Hypothalamus (tissue), 51 donors: ENCODE measurements at places on chromosomes 11 and 22.

GRCh38 chr22:27378311-27378800, 423.2 kb downstream of the MN1 start:
- no peak for DNase-seq

DNA sequence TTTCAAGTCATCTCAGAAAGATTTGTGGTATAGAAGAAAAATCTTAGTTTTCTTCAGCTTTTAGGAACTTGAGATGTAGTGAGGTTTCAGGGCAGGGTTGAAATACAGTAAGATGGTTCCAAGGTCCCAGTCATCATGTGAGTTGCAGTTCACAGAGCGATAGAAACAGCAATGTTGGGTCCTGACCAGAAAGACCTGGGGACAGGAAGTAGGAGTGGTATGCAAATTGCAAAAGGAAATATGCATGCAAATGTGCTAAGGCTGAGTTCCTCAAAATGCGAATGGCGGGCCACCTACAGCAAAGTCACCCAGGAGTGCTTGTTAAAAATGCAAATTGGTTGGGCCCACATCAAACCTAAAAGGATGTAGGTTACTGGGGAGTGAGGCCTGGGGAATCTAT, 1032.7 kb upstream of the TENM4 start:
- no peak for DNase-seq

DNA sequence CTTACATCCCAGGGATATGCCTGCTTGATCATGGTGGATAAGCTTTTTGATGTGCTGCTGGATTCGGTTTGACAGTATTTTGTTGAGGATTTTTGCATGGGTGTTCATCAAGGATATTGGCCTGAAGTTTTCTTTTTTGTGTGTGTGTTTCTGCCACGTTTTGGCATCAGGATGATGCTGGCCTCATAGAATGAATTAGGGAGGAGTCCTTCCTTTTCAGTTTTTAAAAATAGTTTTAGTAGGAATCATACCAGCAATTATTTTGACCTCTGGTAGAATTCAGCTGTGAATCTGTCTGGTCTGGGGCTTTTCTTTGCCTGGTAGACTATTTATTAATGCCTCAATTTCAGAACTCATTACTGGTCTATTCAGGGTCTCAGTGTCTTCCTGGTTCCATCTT, 362.4 kb downstream of the JRKL start:
- DNase-seq, result no peak

- DNase-seq, result no peak
Measured at GRCh38 chr22:38504731-38505540, 1.2 kb downstream of the DDX17 start.

DNA sequence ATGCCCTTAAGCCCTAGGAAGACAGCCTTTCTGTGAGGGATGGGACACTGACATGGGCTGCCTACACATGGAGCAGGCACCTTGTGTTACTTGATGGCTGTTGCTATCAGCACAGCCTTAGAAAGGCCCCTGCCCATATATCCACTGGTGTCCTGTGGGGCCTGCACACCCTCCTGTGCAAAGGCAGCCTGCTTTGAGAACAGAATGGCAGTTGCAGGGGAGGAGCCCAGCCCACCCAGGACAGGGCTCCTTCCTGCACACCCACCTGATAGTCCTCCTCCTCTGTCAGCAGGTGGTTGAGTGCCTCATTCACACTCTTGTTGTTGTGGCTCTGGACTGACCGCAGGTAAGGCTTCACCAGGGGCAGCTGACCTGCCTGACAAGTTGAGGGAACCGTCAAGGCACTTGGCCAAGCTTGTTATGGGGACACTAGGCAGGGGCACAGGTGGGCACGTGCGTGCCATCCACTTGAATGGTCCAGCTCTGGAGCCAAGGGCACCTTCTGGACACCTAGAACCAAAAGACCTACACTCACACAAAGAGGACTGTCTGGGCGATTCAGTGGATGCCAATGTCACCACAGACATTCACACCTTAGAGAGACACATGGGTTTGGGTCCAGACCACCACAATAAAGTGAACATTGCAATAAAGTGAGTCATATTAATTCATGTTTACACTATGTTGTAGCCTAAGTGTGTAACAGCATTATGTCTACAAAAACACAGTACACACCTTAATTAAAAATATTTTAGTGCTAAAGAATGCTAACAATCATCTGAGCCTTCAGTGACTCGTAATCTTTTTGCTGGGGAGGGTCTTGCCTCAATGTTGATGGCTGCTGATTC, 9.4 kb upstream of the SLC25A1 start:
- DNase-seq, result no peak

GRCh38 chr11:116375221-116375620, 397.6 kb downstream of the BUD13 start:
- no peak for DNase-seq

DNA sequence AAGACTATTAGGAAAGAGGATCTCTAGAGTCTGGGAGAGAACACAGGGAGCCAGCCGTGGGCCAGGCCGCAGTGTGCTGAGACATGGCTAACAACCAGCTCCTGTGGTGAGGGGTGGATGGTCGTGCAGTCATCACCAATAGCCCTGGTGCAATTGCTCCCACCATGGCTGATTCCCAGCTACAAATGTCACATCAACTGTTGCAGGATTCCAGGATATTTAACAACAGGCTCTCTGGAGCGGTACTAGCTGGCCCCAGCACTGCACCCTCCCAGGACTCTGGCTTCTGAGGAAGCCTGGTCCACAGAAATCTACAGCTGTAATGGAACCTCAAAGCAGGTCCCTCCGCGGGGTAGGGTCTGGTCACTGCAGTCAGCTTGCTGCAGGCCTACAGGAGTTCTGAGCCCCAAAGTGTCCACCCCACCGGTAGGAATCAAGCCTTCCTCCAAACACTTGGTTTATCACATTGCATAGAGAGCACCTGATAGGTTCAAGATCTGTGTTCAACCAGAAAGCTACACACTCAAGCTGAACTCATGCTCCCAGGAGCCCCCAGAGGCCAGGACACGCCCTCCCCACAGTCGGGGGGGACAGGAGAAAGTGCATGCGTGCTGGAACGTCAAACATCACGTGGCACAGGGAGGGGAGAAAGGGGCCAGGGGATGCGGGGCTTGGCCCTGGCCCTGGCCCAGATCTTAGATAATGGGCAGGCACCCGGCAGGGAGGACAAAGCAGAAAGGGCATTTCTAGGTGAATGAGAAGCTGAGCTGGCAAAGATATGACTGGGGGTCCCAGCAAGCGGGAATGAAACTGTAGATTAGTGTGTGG, 609.0 kb downstream of the TBC1D22A start:
- no peak for DNase-seq

DNA sequence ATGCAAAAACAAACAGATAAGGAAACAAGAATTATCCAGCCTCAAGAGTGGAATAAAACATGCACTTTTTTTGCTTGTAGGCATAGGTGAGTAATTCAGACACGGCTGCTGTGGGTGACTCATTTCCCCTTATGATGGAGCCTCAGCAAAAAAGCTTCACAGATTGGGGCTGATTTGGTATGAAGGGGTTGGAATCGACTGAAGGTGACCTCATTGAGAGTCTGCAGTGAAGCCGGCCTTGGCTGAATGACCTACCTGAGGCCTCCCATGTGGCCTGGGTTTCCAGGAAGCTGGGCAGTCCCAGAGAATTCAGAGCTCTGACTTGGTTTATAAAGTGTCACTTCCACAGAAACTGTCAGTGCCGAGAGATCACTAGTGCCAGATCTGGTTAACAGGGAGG, 34.2 kb upstream of the VPREB1 start:
- no peak for DNase-seq

GRCh38 chr11:110356762-110357671, 60.6 kb upstream of the RDX start:
- no peak for DNase-seq

DNA sequence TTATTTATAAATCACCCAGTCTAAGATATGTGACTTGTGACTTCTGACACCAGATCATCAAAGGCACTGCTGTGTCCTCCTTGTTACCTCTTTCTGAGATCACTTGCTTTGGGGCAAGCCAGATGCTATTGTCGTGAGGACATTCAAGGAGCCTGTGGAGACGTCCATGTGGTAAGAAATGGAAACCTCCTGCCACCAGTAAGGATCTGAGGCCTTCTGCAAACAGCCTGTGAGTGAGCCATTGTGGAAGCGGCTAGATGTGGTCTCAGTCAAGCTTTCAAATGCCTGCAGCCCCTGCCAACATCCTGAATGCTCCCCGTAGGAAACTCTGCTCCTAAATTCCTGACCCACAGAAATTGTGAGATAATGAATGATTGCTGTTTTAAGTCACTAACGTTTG, 11.7 kb upstream of the RDX start:
- DNase-seq, result no peak

GRCh38 chr22:19125011-19125410, 2.8 kb upstream of the DGCR2 start:
- no peak for DNase-seq

- peak; percentile 54 for DNase-seq
Measured at GRCh38 chr11:65112546-65113360, 1.1 kb downstream of the TM7SF2 start.

DNA sequence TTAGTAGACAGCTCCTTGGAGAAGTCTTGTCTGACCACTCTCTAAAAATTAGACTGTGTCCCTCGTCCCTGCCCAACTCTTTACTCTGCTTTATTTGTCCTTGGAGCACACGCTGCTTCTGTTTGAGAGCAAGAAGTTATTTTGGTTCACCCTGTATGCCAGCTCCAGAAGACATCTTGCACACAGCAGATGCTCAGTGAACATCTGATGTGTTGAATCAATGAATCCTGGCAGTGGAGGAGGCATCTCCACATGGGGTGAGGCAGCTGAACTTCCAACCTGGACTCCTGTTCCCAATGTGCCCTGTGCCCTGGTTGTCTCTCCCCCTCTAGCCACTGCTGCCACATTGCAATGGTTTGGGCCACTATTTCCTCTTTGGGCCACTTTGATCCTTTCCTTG, 213.6 kb downstream of the CEP164 start:
- DNase-seq, result no peak

GRCh38 chr22:46617207-46617985, 2.8 kb upstream of the GRAMD4 start:
- no peak for DNase-seq

- no peak for DNase-seq
Measured at GRCh38 chr22:24423519-24424000, 3.8 kb upstream of the ADORA2A start.

- DNase-seq, result no peak
Measured at GRCh38 chr22:48822278-48823233, 1005.1 kb downstream of the BRD1 start.

DNA sequence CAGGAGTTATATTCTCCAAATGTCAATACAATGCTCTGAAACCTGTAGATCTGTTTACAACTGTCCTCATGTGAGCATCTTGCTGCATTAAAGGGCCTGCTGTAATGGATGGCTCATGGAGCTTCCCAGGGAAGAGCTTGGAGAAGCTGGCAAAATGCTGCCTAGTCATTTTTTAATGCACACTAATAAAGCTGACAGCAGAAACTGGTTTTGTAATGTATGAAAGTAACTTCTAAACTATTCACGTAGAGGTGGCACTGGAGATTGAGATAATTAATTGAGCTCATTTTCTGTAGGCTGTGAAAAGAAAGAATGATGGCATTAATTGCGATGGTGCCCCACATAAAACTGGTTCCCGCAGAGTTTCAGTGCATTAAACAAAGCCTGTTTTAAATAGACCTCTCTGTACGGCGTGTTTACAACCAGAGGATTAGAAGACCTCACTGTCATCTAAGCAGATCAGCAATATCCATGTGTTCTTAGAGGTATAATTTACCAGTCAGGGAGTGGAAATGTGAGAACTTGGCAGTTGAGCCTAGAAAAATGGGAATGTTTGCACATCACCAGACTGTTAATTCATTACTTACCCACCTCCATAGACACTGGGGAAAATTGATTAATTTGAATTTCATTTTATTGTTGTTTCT, 16.0 kb downstream of the POLA2 start:
- DNase-seq, result no peak

- DNase-seq, result no peak
Measured at GRCh38 chr22:44525941-44526778, 28.1 kb upstream of the RTL6 start.

DNA sequence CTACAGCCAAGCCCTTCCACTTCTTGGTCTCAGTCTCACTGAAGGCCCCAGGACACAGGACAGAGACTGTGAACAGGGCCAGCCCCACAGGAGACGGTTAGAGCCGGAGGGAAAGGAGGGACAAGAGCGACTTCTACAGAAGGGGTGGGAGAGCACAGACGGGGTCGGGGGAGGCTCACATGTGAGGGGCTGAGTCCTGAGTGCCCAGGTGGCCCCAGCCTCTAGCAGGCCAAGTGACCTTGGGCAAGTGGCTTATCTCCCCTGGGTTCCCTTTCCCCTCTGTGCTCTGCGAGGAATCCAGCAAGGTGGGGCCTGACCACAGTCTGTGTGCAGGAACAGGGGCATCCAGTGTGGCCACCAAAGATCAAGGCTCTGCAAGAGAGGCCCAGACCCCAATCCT, 102.6 kb upstream of the LMO1 start:
- no peak for DNase-seq

DNA sequence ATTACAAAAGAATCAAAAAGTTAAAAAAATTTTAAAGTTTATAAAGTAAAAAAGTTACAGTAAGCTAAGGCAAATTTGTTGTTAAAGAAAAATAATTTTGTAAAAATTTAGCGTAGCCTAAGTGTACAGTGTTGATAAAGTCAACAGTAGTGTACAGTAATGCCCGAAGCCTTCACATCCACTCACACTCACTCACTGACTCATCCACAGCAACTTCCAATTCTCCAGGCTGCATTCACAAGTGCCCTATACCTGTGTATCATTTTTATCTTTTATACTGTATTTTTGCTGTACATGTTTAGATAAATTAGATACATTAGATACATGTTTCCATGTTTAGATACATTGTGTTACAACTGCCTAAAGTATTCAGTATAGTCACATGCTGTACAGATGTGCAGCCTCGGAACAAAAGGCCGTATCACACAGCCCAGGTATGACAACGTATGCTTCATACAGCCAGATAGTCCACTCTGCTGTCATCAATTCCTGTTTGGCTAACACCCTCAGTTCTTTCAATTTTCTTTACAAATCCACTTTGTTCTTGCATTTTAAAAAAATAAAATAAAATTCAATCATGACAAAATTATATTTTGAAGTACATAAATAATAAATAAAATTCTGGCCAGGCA, 80.7 kb downstream of the RBFOX2 start:
- no peak for DNase-seq

DNA sequence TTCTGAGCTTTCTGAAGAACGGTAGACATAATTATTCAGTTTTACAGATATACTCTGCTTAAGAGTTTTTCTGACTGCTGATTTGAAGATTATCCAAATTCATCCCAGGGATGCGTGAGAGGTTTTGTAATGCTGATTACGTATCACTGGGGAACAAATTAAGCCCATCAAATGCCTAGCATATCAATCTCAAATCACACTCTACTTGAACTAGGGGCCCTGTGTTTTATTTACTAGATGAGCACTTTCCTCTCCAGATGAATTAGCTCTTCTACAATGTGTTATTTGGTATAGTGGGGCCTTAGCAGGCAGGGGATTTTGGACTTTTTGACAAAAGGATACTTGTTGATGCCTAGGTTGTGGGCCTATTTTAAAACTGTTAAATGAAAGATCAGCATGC, 177.9 kb downstream of the JRKL start:
- DNase-seq, result no peak
